Nucleus accumbens (tissue), 56 donors: ENCODE measurements at places on chromosomes 6 and 20.
A peak's percentile ranks its signal among the peaks of the same experiment; 100 is the strongest.

GRCh38 chr6:24140591-24140990, 14.6 kb downstream of the NRSN1 start:
- peak; percentile 23 for DNase-seq

DNA sequence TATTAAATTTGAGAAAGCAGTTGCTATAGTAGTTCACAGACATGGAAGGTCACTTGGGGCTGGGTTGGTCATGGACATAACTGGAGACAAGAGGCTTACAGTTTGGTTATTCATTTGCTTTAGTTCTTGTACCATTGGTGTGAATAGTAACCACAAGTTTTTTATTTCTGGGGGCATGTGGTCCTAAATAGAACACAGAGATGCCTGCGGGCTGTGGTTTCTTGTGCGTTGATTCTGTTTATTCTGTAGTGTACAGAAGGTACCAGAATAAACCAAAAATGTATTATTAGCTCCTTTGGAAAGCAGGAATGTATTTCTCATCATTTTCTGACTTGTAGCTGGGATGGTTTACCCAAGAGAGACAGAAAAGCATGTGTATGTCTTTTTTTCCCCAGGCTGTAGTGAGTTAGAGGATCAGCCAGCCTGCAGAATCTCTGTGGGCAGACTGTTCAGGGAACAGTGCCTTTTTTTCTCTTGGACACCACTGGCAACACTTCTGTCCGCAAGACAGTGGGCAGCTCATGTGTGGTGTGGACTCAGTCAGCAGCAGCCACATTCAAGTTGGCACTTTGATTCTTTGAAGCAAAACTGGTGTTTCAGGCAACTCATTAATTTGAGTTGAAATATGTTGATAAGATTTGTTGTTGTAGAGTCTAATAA, 122.1 kb downstream of the LRRC1 start:
- no peak for DNase-seq

DNA sequence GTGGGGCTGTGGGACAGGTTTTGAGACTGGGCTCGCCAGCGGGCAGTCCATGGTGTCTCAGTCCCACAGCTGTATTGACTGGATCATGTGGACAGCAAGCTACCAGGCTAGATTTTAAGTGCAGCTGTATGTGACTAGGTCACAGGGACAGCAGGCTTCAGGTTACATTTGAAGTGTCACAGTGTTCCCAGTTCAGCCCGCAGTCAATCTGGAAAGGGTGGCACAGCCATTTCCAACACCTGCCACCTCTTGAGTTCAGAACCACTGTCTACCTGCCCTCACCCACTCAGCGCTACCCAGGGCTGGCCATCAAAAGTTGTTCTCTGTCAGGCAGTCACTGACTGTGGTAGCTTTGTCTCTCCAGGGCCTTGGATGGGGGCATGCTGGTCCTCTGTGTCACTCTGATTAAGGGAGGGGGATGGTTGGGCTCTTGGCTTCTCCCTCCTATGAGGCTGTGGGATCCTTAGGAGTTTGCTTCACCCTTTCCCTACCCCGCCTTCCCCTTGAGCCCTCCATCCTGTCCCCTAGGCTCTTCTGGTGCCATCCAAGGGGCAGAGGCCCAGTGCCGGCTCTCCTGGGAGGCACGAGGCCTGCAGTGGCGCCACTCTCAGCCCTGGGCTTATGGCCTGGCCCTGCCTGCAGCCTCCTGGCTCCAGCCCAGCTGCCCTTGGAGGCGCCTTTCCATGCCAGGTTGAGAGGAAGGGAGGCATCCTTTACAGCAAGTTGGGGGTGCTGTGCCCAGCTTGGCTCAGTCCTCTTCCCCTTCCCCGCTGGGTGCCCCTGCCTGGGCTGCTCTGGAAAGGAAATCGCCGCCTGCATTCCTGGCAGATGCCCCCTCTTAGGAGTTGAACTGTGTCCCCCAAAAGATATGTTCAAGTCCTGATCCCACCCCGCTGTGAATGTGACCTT, 44.9 kb downstream of the PNLDC1 start:
- DNase-seq = no peak

DNA sequence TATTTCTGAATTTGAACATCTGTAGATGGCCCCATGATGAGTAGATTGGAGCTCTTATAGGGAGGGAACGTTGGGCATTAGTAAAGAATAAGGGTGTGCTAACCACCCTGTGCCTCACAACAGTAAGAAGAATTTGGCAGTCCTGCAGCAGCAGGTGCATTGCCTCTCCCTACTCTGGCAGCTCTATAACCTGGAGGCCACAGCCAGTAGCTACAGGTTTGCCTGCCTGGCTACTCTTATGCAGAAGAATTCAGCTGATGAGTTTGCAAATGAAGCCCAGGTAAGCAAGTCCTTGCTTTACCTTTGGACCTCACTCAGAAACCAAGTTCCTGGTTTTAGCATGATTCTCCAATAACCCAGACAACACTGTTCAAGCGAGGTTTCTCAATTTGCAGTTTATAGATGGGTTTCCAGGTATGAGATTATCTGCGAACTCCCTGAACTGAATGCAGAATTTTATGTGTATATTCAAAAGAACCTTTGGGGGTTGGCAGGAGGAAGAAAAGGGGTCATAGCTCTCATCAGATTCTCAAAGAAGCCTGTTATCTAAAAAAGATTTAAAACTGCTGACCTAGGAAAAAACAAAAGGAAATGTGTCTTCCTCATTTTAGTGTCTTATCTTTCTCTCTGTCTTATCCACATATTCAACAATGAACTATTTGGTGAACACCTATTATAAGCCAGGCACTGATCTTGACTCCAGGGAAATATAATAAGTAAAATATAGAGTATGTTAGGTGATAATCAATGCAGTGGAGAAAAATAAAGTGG, 18.9 kb downstream of the TREML1 start:
- DNase-seq = no peak

GRCh38 chr6:130872250-130873095, 45.3 kb downstream of the SMLR1 start:
- DNase-seq = peak; percentile 12

DNA sequence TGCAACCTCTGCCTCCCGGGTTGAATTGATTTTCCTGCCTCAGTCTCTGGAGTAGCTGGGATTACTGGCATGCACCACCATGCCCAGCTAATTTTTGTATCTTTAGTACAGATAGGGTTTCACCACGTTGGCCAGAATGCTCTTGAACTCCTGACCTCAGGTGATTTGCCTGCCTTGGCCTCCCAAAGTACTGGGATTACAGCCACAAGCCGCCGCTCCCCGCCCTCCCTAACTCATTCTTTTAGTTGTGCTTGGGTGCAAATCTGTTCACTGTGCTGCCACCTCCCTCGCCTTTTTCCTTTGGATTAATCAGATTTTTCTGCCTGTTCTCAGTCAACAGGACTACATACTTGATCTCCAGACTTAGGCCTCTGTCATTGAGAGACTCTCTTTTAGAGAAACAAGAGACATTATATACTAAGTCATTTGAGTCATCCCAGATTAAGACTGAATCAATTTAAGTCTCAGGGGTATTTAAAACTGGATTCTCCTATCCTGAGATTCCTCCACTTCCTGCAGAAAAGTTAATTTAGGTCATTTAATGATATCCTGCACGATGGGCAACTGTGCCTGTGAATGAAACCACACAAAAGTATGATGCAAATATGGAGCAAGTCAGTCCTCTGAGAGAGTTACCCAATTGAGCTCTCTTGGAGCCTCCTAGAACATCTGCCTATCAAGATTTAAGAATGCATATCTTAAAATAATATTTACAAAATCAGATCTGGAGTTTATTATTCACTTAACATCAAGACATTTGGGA, 136.1 kb upstream of the THEMIS start:
- DNase-seq = no peak

DNA sequence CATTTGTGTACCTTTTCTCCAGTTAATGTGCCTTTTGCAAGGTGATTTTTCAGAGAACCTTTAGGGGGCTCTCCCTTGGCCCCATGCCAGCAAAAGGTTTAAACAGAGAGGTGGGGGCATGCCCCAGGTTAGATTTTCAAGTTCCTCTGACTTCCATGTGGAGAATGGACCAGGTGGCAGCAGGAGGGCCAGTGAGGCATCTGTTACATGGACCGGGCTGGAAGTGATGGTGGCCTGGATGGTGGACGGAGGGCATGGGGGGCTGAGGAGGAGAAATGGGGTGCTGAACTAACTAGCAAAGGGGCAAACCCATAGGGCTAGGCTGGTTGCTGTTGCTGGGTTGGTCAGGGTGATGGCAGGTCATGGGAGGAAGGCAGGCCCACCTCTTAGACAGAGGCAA, 20.7 kb upstream of the BPI start:
- no peak for DNase-seq

- DNase-seq = peak; percentile 77
Measured at GRCh38 chr6:108560463-108561308, at the start of gene FOXO3. Gene FOXO3, plus strand, starts transcription at chr6:108560917. Its CDS starts 292 bp downstream, at chr6:108561209.

DNA sequence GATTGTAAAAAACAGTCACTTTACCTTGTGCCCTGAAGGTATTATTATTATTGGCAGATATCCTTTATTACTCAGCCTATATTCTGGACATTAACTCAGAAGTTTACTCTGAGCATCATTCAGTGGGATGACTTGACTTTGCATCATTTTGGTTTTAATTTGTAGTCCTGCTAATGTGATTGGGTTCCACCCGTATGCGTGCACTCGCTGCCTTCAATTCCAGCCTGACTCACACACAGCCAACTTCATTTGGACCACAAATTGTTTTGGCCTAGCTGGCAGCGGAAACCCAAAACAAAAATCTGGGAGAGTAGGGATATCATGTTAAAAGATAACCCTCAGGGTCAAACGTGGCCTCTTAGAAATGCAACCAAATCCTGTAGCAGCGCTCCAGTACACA, 704.4 kb upstream of the SLC35B3 start:
- DNase-seq = no peak

- DNase-seq = no peak
Measured at GRCh38 chr20:33419140-33419974, 18.0 kb upstream of the CDK5RAP1 start.

DNA sequence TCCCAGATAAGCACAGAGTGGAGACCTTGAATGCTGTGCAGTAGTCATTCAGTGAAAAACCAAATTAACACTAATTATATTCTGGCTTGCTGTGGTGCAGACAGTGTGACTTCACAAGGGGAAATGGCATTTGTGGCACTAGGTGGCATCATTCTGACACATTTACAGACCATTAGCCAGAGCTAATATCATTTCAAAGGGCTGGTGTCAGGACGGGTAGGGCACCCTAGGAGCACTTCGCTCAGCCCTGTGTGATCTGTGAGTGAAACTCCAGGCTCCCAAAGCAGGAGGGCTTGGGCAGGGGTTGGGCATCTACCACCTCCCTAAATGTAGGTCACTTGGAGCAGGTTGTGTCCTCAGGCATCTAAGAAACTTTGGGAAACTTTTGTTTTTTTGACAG, 555.8 kb downstream of the PKHD1 start:
- DNase-seq = no peak

DNA sequence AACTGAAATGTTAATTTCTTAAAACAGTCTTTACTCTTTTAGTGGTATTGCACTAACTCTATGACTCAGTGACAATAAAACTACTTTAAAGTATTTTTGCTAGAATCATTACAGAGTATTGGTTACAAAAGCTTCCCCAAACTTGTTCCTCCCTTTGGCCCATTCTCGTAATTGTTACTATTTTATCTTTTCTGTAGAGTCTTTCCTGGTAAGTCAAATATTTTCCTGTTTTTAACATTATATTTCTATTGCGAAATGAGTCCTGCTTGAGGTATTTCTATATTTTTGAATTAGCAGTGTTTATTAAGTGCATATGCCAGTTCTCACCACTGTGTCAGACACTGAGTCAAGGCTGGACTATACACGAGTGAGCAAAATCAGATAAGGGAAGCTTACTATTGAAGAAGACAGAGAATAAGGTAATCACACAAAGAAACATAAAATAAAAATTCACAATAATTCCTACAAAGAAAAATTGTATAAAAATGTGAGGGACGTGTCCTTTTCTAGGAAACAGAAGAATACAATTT, 970.5 kb downstream of the EYS start:
- DNase-seq = no peak

GRCh38 chr6:34237722-34238584, 1.3 kb downstream of the HMGA1 start:
- DNase-seq = peak; percentile 35
